ENCODE measurements at places on chromosomes 16 and 17.

DNA sequence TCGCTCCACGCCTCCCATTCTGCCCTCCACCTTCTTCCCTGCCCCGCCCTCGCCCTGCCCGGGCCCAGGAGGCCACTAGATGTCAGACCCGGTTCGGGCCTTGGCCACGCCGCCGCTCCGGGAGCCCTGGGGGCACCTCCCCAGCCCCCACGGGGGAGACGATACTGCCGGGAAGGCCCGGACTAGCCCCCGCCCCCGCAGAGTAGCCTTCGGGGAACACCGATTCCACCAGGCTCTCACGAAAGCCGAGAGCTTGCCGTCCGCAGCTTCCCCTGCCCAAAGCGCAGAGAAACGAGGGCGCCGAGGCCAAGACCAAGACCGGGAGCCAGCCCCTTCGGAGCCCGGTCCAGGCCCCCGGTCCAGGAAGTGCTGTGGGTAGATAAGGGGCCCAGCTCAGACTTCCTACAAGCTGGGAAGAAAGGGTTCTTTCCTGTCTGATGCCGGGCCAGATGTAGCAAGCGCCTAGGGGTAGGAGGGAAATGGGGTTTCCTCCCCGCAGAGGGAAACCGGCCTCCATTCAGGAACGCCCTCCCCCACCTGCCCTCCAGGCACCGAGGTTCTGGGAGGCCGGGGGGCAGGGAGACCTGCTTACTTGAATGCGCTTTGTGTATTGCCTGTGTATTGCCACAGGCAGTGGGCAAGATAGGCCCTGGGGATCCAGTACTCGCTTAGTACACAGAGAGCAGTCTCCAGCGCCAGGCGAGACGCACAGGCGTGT is 806 bp upstream of the CYB561 start:
- DNase-seq: peak; percentile 58

- DNase-seq: no peak
These were observed 64.4 kb downstream of the ABCC6 start for GRCh38 chr16:16158741-16159374.

DNA sequence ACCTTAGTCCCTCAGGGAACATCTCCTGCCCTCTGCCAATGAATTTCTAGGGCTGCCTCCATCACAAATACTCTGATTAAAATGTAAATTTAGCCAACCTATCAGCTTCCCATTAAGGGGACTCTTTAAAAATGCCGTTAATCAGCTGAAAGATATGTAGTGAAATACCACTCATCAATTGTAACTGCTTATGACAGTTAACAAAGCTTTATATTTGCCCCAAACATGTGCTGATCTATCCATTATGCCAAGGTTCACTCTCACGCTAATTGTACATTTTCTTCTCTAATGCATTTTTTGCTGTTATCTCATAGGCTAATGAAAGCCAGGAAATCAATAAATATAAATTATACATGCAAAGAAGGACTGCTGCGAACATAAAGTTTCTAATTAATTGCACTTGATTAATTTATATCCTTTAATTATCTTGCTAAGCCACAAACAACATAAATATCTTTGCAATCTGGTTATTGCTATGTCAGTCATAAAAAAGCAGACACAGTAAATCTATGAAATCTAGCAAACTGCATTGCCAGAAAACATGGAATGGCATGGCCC is 601.4 kb upstream of the SALL1 start:
- no peak for DNase-seq

DNA sequence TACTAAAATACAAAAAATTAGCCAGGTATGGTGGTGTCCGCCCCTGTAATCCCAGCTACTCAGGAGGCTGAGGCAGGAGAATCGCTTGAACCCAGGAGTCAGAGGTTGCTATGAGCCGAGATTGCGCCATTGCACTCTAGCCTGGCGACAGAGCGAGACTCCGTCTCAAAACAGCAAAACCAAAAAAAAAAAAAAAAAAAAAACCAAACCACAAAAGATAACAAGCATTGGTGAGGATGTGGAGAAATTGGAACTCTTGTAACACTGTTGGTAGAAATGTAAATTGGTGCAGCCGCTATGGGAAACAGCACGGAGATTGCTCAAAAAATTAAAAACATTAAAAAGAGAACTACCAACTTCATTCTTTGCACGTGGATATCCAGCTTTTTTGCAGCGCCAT is 119.4 kb downstream of the OR1D5 start:
- DNase-seq: peak; percentile 25

- no peak for DNase-seq
These were observed 1.2 kb downstream of the BRIP1 start for GRCh38 chr17:61862105-61862574.

DNA sequence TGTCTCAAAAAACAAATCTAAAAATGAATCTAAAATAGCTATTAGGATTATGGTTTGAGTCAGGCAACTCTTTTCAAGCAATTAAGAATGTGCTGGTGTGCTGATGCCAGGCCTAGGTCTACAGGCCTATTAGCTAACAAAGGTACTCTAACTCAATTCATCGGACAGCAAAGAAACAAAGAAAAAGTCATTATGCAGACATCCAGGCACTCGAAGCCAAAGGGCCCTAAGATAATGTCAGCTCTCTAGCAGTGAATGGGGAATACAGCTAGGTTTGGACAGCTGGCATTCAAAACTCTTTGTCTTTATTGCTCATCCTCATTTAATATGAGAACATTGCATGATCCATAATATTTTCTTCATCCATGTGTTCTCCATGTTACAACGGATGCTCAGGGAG is 108.5 kb downstream of the TMEM114 start:
- no peak for DNase-seq

DNA sequence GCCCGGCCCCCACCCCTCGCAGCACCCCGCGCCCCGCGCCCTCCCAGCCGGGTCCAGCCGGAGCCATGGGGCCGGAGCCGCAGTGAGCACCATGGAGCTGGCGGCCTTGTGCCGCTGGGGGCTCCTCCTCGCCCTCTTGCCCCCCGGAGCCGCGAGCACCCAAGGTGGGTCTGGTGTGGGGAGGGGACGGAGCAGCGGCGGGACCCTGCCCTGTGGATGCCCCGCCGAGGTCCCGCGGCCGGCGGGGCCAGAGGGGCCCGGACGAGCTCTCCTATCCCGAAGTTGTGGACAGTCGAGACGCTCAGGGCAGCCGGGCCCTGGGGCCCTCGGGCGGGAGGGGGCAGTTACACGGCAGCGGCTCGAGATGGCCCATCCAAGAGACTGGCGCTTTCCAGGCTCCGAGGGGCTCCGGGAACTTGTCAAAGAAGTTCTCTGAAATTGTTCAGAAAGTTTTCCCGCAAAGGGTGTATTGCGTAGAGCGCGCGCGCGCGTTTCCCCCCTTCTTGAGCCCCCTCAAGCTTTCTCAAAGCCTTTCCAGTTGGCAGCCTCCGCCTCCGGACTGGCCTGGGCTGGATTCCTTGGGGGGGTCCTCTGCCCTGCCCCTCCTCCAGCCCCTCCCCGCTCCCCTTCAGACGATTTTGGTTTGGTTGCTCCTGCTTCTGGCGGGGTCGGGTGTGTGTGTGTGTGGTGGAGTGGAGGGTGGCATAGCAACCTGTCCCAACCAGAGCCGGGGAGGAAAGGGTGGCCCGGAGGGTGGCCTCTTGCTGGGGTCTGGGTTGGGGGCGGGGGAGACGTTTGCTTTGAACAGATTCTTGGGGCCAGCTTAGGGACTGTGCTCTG is 504 bp downstream of the ERBB2 start:
- DNase-seq: no peak

DNA sequence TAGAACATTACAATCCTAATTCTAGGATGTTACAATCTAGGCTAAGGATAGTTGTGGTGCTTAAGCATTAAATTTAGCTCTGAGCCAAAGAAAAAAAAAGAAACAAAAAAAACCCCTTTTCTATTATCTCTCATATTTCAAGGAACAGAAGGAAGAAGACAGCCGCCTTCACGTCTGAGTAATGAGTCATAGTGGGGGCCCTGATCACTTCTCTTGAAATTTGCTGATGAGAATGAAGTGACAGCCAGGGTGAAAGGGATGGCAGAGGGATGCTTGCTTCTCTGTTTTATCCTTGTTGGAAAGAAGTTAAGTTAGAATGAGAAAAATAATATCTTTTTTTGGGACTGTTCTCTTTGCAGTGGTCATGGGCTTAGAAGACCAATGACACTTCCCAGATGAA is 82.6 kb upstream of the MPHOSPH6 start:
- DNase-seq: no peak

GRCh38 chr17:30093463-30094147 is 23.0 kb upstream of the NSRP1 start:
- DNase-seq: peak; percentile 48

DNA sequence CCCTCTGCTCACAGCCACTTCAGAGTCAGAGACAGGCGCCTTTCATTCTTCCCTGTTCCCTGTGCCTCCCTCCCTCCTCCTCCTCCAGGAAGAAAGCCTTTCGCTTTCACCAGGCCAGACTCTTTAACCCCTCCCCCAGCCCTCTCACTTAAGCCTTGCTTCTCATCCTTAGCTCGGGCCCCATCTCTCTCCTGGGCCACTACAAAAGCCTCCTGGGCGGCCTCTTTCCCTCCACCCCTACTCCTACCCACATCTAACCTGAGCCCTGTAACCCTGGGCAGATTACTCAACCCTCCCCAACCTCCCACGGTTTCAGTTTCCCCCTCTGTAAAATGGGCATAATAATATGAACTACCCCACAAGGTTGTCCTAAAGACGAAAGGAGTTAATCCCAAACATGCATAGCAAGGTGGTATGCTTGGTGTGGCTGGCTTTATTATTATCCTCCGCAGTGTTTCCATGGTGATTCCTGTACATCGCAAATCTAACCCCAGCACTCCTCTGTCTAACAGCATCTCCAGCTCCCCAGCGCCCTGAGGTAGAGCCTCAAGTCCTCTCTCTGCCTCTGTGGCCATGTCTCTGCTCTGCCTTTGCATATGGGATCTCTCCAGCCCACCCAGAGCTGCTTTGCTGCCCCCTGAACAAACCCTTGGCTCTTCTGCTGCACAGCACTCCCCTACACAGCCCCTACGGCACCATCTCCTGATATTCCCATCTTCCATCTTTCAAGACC is 17.7 kb downstream of the PIMREG start:
- DNase-seq: peak; percentile 28

DNA sequence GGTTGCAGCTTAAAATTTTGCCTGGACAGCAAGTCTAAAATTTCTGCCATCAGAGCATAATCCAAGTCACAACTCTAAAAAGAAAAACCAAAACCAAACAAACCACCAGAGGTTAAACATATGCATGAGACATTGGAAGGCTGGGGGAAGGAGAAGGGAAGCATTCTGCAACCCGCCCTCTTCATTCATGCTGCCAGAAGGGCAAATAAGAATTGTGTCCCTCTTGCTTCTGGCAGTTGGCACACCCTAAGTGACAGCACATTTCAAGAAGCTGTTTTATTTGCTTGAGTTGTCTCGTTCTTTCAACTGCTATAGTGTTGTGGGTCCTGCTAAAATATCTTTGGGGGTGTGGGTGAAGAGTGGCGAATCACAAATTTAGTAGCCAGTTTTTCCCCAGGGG is 99.6 kb downstream of the SKAP1 start:
- DNase-seq: no peak

DNA sequence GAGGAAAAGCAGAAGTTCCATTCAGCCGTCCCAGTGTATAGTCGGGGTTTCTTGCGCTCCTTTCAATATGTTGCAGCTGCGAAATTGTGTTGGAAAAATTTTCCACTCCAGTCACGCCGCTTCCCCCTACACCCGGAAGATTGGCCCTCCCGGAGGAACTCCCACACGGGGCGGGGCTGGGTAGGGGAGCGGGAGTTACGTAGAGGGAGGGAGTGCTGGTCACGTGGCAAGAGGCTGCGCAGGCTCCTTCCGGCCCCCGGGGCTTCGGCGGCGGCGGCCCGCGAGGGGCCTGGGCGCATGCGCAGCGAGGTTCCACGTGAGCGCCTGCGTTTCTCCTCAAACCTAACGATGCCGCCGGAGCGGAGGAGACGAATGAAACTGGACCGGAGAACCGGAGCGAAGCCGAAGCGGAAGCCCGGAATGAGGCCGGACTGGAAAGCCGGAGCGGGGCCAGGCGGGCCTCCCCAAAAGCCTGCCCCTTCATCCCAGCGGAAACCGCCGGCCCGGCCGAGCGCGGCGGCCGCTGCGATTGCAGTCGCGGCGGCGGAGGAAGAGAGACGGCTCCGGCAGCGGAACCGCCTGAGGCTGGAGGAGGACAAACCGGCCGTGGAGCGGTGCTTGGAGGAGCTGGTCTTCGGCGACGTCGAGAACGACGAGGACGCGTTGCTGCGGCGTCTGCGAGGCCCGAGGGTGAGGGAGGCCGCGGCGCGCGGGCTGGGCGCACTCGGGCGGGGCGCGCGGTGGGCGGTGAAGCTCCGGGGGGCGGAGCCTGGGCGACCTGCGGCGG is at the start of gene UTP18:
UTP18 (plus strand) TSS at position 310 of the 787 bp plus-strand sequence; CDS start at position 349, 39 bp downstream.
- DNase-seq: peak; percentile 97

DNA sequence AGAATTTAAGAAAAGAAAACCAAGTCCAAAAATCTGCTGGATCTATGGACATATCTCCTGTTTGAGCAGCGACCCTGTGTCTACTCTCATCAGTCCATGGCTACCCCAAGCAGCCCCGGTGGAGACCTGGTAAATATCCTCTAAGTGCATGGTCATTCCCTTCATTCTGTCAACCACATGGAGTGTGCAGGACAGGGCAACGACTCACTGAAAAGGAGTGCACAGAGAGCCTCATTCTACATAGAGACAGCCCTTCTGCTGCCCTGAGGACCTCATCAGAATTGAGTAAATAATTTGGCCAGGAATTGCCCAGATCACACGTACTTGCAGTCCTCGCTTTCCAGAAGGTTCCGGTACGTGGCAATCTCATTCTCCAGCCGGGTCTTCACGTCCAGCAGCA is 3.0 kb downstream of the KRT38 start:
- no peak for DNase-seq

DNA sequence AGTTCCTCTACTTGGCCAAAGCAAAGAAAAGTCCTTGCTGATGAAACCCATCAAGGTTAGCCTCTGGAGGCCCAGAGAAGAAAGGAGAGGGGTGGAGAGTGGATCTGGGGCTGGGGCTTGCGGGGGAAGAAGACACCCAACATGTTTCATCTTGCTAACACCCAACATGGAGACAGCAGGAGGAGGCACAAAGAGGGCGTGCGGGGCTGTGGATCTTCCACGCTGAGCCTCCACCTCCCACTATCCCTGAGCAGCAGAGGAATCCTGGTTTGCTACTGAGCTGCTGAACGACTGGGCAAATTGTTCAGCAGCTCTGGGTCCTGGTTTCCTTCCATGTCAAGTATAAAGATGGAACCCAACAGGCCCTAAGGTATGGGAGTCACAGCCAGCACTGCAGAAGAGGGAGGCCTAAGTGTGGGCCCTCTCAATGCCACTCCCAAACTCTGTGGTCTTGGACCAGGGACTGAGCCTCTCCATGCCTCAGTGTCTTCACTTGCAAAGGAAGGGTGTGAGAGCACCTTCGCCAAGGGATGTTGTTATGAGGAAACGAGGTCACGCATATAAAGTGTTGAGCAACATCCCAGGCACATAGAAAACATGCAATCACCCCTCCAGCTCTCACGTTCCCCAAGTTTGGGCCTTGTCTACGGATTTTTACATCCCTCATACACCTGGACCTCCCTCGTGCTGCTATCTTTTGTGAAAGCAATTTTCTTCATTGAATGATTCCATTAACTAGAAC is 122.5 kb downstream of the XYLT1 start:
- DNase-seq: no peak

All from activated naive CD4-positive, alpha-beta T cell treated with anti-CD3 and anti-CD28 coated beads, Interleukin-2, amount 10 ng/mL, durations not matched to agents 7 days and 5 days (primary cell).